Adrenal gland (tissue), 19 donors: ENCODE measurements at places on chromosomes 5 and 9.
A peak's percentile ranks its signal among the peaks of the same experiment; 100 is the strongest.

- DNase-seq: no peak
These were observed 12.0 kb upstream of the RXRA start for GRCh38 chr9:134314039-134314949.

DNA sequence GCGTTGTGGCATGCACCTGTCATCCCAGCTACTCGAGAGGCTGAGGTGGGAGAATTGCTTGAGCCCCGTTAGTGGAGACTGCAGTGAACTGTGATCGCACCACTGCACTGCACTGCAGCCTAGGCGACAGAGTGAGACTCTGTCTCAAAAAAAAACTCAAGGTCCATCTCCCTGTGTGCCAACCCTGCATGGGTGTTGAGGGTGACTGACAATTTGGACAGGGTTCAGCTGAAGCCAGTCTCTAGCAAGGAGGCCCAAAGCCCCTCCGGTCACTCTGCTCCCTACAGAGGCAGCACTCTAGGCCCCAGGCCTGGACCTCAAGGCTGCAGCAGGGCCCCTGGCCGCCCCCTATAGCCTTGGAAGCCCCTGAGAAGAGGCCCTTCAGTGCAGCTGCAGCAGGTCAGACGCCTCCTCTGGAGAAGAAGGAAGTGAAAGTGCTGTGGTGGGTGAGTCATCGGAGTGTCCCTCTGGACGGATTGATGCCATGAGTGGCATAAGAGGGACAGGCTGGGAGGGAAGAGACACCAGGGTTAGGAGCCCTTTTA, 39.2 kb upstream of the NEK6 start:
- DNase-seq: peak; percentile 61

DNA sequence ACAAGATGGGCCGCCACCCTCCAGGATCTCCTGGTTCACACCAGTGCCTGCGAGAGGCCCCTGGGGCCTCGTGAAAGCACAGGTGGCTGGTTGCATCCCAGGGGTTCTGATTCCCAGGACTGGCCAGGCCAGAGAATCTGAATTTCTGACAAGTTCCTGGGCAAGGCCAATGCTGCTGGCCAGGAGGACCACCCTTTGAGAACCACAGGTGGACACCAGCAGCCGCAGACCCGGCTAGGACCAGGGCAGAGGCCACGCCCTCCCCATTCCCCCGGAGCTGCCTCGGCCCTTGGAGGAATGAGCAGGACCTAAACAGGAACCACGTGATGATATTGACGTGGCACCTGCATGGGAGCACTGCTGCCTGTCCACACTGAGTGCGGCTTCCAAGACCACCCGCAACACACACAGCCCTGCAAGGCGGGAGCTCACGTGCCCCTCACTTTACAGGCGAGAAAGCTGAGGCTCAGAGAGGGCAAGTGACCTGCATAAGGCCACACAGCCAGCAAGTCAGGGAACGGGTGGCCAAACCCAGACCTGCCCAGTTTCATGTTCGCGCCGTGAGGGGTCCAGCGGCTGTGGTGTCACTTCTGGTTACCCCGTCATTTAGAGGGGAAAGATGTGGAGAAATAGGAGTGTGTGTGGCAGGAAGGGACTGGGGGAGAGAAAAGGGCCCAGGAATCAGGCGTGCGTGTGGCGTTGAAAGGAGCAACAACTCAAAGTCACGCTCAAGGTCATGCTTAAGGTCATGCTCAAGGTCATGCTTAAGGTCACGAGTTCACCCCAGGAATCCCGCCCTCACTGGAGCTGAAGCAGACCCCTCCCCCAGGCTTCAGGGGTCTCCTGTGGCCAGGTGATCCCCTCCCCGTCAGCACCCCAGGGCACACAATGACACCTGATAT, 105.9 kb upstream of the IER5L start:
- no peak for DNase-seq

GRCh38 chr5:174872271-174872670, 147.9 kb downstream of the MSX2 start:
- DNase-seq: no peak

DNA sequence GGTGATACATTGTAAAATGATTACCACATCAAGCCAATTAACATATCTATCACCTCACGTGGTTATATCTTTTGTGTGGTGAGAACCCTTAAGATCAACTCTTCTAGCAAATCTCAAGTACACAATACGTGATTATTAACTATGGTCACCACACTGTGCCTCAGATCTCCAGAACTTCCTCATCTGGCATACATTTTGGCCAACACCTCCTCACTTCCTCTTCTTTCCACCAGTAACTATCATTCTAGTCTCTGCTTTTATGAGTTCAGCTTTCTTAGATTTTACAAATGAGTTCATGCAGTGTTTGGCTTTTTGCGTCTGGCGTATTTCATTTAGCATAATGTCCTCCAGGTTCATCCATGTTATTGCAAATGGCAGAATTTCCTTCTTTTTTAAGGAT, 35.8 kb downstream of the PRKACG start:
- no peak for DNase-seq

- no peak for DNase-seq
These were observed 69.4 kb downstream of the TLE1 start for GRCh38 chr9:81620002-81620390.

DNA sequence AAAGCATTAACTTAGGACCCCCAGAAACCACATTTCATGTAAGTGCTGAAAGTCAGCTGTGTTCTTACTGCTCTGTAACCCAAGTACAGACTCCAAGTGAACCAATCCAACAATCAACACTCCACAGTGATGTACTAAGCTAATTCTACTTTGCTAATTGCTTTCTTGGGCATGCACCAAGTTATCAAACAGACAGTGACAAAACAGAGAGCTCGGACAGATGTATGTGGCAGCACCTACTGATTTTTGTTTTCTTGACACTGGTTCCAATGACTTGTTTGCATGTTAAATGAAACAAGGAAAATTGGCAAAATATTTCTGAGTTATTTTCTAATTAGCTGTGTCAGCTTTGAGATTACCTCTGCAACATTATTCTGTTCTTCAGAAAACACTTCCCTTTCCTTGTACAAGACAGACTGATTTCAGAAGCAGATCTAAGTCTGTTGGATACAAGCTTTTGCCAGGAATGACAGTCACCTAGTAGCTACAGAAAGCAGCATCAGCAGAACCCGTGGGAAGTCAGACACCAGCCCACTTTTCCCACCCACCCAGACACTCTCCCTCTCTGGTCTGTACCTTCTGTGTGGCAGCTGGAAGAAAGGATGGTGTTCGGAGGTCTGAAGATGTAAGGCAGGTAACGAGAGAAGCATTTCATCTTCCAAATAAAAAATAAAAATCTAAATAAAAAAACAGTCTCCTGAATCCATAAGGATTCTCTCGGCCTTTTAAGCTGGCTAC, 176.7 kb upstream of the PPP2R2B start:
- no peak for DNase-seq

DNA sequence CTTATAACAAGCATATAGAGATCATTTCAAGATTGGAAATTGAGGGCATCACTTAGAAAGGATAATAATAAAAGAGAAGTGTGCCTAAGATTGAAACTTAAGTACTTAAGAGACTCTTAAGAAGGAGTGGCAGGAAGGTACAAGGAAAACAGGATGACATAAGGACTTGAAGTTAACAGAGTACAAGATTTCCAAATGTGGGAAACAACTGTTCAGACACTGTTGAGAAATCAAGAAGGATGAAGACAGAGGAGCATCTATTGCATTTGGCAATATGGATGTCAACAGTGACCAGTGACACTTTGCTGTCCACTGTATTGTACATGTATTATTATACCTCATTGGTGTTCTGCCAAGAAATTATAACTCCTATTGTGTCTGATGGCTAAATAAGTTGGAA, 157.8 kb upstream of the PTGER4 start:
- DNase-seq: no peak

DNA sequence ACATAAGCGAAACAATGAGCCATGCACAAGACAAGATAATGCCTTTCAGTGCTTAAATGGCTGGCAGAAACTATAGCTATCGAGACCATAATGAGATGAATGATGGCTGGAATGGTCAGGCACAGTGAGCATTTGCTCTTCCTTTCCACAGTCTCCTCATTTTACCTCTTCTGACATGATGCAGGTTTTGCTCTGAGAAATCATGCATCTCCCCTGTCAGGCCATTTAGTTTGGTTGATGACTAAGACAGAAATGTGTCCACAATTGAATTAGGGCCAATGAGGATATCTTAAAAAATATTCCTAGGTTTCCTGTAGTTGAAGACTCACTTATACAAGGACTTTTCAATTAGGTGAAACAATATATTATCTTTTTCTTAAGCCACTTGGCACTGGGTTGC, 475.1 kb downstream of the TMEM232 start:
- DNase-seq: no peak

- no peak for DNase-seq
These were observed 132.6 kb upstream of the PDE4D start for GRCh38 chr5:60026161-60026560.

- DNase-seq: no peak
These were observed 81.2 kb upstream of the NAA35 start for GRCh38 chr9:85859765-85860164.

DNA sequence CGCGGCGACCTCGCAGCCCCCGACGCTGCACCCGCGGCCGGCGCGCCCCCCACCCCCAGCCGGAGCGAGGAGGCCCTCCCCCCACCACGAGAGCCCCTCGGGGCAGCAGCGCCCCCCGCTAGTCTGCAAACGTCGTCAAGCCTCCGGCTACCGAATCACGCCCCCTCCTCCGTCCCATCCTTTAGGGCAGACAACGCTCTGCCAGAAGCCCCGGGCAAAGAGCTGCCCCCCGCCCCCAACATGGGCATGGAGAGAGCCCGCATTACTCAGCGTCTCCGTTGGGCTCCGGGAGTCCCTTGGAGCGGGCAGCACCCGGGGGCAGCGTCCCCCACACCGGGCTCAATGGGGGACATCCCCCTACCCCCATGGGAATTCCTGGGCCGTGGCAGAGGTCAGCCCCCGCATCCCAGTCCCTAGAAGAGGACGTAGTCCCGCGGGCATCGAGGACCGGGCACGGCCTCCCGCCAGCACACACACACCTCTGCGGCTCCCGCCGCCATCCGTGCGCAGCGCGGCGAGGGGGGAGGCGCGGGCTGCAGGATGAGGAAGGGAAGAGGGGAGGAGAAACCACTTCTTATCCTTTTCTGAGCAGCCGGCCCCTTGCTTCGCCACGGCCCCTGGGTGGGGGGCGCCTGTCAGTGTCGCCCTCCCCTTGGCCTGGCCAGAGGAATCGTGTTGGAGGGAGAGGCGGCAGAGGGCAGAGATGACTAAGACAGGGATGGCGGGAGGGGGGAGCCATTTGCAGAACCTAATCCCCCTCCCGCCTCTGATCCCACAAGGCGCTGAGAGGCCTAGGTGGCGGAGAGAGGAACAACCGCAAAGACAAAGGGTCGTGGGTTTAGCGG, 750 bp downstream of the DNM1 start:
- peak; percentile 57 for DNase-seq

DNA sequence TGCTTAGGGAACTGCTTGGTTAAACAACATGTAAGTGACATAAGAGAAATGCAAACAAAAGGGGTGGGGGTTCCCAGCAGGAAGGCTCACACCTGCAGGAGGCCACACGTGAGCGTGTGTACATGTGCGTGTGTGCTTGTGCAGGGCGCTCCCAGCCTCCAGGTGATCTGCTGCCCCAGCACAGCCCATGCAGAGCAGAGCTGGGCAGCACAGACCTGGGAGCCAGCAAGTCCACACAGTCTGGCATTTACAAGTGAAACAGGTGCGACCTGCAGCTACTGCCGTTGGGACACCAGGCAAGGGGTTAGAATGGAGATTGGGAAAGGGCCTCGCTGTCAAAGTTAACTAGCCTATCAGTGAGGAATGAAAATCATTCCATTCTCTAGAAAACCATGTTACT, 41.8 kb downstream of the GRAMD2B start:
- DNase-seq: no peak

DNA sequence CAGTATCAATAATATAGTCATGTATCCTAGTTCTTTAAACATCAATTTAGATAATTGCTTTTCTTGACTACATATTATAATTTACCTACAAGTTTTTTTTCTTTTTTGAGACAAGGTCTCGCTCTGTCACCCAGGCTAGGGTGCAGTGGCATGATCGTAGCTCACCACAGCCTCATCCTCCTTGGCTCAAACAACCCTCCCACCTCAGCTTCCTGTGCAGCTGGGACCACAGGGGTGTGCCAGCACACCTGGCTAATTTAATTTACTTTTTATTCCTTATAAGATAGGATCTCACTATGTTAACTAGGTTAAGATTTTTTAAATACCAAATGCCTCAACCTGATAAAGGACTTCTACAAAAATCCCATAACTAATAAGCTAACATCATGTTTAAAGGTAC, 21.1 kb downstream of the UIMC1 start:
- DNase-seq: no peak

- no peak for DNase-seq
These were observed 28.4 kb downstream of the QRFP start for GRCh38 chr9:130868230-130868629.
